RPMI8226 (cell line): ENCODE measurements at places on chromosomes 5 and 9.

- DNase-seq, result no peak
These were observed 62.6 kb upstream of the DMAC1 start for GRCh38 chr9:7862170-7862569.

- no peak for DNase-seq
These were observed 391.9 kb upstream of the WWC1 start for GRCh38 chr5:167899490-167900070.

GRCh38 chr9:134502809-134503211 is 138.8 kb upstream of the COL5A1 start:
- peak; percentile 48 for DNase-seq

DNA sequence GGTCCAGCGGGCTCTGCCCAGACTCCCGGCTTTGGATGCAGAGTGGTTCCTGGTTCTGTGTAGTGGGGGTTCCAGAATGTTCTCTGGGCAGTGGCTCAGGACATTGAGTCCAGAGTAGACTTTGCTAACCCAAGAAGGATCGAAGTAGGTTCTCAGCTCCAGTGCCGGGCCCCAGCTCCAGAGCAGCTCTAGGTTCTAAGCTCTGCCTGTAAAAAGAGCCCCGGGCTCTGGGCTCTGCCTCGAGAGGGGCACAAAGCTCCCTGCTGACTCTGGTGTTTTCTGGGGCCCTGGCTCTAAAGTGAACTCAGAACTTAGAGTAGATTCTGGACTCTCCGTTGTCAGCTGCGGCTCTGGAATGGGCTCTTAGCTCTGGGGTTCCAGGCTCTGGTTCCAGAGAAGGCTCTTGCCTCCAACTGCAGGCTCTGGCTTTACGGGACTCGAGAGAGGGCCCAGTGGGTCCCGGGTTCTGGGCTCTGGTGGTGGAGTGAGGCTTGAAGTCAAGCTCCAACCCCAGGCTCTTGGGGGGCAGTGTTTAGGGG is 414 bp downstream of the WDR38 start:
- DNase-seq, result no peak

DNA sequence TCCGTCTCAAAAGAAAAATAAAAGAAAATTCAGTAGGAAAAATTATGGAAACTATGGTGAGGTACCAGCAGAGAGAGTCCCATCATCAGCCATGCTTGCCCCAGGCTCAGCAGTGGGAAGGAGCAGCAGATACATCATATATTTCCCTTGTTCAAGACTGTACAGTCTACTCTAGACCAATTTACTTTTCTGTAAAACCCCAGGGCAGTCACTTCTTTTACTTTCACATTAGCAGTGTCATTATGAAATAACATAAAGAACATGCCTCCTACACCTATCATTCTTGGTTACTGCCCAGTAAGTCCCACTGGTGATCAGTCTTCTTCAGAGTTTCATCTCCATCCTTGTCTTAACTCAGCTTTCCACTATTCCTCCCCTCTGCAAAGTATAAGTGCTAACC is 1145.0 kb downstream of the MAT2B start:
- DNase-seq, result no peak

DNA sequence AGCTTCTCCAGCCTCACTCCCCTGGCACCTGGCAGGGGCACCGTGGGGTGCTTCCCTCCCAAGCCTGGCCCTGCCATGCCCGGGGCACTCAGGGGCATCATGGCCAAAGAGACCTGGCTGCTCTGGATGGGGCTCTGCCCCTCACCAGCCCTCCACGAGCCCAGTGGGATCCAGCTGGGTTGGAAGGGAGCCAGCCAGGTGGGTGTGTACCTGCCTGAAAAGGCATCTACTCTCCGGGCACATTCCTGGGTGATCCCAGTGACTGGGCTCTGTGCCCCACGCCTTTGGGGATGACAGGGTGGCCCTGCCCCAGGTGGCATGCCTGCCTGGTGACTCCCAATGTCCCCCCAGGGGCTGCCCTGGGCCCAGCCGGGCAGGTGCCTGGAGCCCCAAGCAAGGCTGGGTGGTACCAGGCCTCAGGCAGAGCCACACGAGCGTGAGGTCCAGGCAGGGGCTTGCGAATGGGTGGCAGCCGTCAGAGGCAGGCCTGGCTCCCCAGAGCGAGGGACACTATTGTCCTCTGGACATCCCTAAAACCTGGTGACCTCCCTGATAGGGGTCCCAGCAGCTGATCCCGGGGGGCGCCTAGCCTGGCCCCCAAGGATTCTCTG is 777 bp downstream of the GPSM1 start:
- DNase-seq, result peak; percentile 54

DNA sequence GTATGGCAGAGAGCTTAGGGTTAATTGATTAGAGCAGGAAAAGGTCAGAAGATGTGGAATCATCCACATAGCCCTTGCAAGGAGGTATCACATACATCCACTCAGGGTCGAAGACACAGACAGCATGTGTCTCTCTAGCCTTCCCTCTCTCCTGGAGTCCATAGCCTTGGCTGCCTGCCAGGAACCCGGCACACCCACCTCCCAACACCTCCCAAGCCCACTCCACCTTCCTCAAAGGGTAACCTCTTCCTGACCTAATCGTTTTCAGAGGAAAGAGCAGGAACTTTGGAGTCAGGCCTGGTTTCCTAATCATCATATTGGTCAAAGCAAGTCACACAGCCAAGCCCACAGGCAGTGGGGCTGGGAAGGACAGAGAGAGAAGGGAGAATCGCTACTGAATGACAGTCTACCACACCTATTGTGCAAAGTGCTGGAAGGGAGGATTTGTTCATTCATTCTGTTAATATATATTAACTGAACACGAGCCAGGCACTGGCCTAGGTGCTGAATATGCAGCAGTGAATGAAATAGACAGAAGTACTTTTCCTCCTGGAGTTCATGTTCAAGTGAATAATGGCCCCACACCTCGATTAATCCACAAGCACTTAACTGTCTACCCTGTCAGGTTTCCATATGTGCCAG is 107.8 kb downstream of the KCNIP1 start:
- peak; percentile 27 for DNase-seq

DNA sequence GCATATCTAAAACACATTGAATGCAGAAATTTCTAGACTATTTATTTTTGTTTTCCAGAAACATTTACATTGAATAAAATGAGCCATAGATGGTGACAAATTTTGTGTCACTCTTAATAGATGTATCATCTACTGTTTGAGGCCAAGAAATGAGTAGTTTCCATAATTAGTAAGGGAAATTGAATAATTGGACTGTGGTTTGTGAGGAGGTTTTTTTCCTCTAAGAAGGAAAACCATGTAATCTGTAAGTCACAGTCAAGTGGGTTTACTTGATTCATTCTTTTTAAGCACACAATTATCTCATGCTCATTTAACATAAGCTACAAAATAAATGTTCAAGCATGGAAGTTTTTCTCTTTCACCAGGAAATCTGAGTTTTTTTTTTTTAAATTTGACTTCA is 876.4 kb downstream of the NR2F1-AS1 start:
- DNase-seq, result no peak

DNA sequence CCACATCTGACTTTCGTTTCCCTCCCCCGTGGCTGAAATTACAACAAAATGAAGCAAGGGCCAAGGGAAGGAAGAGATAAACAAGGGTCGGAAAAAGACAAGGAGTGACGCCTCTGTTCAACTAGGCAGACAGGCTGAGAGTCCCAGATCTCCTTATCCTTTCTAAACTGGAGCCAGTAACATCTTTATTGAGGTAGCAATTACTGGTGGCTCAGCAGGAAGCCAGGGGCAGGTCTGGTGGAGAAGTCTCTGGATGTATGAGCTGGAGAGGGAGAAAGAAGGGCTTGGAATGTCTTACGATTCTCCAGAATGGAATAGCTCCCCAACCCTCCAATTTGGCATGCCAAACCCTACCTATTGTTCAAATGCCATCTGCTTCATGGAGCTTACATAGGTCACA is 190.8 kb upstream of the BRINP1 start:
- no peak for DNase-seq

DNA sequence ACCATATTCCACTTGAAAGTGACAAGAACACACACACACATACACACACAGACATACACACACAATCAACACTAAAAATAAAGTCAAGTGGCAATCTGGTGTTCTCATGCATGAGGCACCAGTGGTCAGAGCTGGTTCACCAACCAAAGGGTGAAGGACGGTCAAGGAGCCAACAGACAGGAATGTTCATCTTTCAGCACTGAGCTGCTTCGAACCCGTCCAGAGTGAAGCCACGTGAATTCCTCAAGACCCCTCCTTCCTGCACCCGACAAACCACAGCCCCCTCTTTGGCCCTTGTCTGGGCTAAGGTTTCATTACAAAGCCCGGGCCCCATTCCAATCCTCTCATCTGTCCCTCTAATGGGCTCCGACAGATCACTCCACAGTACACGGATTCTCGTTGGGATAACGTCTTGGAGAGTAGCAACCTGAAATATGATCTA is 84.5 kb upstream of the SMIM23 start:
- DNase-seq, result no peak

GRCh38 chr5:31754358-31754704 is 115.4 kb downstream of the PDZD2 start:
- DNase-seq, result no peak

DNA sequence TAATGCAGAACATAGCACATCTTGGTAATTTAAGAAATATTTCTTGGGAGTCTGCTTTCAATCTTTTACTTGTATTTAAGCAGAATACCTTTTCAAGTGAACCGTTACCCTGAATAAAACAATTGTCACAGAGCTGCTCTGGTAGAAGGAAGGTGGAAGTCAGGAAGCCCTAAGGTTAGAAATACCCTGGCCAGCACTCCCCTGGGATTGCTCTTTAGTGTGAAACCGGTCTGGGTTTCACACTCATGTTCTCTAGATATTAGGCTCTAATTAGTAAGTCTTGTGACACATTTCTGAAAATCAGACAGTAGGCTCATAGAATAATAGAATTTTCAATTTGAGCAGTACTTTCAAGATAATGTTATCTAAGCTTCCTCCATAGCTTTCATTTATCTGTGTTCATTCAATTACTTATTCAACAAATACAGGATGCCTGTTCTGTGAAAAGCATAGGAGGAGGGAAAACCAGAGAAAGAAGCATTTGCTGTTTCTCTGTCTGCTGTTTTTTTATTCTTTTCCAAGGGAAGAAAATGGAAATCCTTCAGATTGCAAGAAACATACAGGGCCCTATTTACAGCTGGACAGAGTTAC is 825.5 kb downstream of the TLR4 start:
- DNase-seq, result no peak

- no peak for DNase-seq
These were observed 974 bp downstream of the CLINT1 start for GRCh38 chr5:157857816-157858526.

- no peak for DNase-seq
These were observed 69.7 kb upstream of the ABL1 start for GRCh38 chr9:130765137-130766020.

- DNase-seq, result peak; percentile 35
These were observed 8.4 kb downstream of the ZNF474 start for GRCh38 chr5:122137702-122138101.

GRCh38 chr9:96031366-96031824 is 155.9 kb downstream of the ERCC6L2 start:
- no peak for DNase-seq

DNA sequence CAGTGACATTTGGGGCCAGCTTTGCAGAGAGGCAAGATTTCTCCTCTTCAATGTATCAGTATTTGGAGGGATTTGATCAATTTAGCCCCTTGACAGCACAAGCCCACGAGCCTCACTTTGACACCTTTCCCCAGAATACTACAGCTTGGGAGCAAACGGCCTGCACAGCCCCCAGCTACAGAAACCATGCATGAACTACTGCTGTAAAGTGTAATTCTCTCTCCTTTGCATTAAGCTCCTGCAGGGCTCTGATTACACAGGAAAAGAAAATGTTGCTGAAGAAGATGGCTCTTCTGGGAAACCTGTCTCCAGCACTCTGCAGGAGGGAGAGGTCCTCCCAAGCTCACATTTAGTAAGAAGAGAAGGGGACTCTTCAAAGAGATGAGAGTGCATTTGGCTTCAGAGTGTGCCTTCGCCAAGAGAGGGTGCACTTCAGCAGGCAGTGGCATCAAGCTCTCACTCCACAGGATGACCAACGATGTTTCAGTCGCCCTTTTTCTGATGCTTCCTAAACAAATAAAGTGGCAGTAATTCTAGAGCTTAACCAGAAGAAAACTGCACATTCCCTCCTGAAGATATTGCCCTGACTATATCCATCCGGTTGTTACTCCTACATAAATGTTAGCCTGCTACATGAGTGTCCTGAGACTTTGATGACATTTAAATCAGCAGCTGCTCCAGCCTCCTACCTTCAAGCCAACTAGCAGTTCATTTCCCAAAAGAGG is 272.2 kb downstream of the AUH start:
- DNase-seq, result peak; percentile 17

- no peak for DNase-seq
These were observed 54.1 kb downstream of the UHRF2 start for GRCh38 chr9:6467006-6467625.

DNA sequence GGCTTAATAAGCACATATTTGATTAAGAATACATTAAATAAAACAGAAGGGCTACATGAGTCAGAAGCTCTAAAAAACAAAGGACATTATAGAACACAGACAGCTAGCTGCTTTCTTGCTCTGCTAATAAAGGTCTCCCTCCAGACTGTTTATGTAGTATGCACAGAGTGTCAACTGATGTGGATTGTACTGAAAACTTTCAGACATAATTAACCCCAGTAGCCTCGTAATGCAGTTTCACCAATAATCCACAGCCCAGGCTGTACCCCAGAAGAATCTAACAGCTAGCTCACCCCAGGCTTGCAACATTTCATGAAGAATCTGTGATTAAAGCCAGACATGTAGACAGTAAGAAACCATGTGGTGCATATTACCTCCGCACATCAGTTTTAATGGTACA is 30.8 kb downstream of the FGF10 start:
- DNase-seq, result no peak

- no peak for DNase-seq
These were observed 12.4 kb downstream of the CARD19 start for GRCh38 chr9:93108291-93109041.

DNA sequence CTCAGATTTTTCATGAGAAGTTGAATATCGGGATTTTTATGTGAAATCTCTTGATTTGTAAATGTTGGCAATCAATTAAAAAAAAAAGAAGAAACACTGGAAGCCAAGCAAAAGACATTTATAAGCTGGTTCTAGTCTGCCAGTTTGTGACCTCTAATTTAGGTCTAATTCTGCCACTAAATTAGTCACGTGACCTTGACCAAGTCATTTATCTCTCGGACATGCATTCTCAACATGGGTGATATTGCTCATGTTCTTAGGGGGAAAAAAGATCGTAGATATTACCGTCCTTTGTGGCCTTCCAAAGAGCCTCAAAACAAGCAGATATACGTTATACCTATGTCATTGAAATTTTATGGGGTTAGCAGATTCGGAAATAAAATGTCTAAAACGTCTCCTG is 52.9 kb upstream of the PTPDC1 start:
- no peak for DNase-seq

- DNase-seq, result no peak
These were observed 45.7 kb downstream of the TSPAN17 start for GRCh38 chr5:176692839-176693476.
